Activated T-helper 2 cell treated with anti-CD3 and anti-CD28 coated beads, Interferon-gamma antibody, Interleukin-2, Interleukin-4, amounts not matched to agents 10 μg/mL and 5 μg/mL and 100 μg/mL, durations not matched to agents 14 hours and 24 hours and 36 hours (primary cell): ENCODE measurements at places on chromosomes 1 and 21. TPM values are rescaled to one million over a fixed set of nuclear protein-coding genes. Genes with fewer than 3 reads are reported as not detected.

KRTAP19-3 gene
- total RNA-seq: not detected in 2 replicates

SLC6A17 gene
- total RNA-seq: 0.41 and 0.46 TPM in 2 replicates

DNA sequence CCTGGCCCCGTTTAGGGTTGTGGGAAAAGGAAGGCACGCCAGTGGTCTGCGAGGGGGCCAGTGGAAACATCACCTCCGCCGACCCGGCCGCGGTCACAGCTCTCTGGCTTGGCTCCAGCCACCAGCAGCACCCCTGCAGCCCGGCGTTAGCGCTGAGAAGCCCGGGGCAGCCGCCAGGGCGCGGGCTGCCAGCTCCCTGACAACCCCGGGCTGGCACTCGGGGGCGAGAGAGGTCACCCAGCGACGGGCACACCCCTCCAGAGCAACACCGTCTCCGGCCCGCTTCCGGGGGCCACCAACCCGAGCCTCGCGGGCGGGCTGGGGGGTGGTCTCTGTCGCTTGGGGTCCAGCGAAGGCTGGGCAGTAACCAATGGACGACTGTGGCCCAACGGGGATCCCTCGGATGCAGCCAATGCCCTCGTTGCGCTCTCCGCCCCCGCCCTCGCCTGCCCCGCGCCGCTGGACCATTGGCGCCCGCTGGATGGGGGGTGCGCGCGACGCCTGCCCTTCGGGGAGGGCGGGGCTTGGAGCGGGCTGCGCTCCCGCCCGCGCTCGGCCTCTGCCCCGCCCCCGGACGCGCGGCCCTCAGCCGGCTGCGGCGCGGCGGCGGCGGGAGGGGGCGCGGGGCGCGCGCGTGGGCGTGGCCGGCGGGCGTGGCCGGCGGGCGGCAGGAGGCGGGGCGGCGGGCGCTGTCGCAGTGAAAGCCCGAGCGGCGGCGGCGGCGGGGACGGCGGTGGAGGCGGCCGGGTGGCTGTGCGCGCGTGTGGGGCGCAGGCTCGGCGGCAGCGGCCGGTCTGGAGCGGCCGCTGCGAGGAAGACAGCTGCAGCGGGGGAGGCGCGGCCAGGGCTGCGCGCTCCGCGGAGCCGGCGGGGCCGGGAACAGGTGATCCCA is at the start of gene MAN1C1:
Gene MAN1C1, plus strand, starts transcription at position 697 of the 892 bp plus-strand sequence. CDS start 1,007 bp downstream, outside the sequence.
- DNase-seq: peak; percentile 80

DNA sequence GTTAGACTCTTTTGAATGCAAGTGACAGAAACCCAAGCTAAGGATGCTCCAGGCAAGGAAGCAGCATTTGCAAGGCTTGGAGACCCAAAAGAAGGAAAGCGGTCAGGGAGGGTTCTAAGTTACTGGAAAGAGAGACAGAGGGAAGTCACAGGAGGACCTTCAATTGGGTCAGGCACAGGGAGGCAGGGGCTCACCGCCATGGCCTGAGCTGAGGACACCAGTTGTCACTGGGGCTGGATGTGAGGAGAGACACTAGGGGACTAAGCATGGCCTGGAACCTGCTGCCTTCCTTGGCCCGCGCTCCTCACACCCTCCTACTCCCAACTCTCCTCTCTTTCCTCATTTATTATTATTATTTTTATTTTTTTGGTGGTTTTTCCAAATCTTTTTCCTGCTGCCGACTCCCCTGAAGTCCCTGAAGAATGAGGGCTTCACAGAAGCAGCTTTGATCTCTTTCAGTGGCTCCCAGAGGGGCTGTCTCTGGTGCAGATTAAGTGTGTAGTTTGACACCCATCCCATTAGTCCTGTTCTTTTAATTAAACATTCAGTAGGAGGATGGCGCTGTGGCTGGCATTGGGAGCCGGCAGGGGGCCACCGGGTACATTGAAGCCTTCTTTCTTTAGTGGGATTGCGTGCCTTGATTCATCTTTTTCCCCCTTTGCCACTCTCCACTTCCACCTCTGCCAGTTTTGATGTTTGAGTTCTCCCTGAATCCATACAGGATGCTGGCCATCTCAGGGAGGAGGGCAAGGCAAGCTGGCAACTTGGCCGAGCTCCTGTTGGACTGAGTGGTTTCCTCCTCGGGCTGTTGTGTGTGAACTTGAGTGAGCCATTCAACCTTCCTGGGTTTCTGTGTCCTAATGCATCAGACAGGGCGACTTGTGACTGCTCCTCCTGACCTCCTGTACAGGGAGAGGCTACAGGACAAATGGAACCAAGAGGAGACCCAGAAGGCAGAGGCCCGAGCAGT is 59.3 kb downstream of the MDM4 start:
- no peak for DNase-seq

GRCh38 chr1:221440658-221441057 is 301.2 kb downstream of the DUSP10 start:
- no peak for DNase-seq
